ENCODE measurements at places on chromosomes 12 and 14.

- no peak for DNase-seq
Observed at GRCh38 chr12:79973801-79974200, 38.9 kb upstream of the PPP1R12A start.

- DNase-seq: no peak
Observed at GRCh38 chr14:101538878-101539277, 22.4 kb upstream of the DIO3 start.

GRCh38 chr12:49897276-49897675 is 6.4 kb downstream of the FAIM2 start:
- no peak for DNase-seq

GRCh38 chr12:29638528-29638927 is 141.0 kb upstream of the OVCH1 start:
- DNase-seq: no peak

DNA sequence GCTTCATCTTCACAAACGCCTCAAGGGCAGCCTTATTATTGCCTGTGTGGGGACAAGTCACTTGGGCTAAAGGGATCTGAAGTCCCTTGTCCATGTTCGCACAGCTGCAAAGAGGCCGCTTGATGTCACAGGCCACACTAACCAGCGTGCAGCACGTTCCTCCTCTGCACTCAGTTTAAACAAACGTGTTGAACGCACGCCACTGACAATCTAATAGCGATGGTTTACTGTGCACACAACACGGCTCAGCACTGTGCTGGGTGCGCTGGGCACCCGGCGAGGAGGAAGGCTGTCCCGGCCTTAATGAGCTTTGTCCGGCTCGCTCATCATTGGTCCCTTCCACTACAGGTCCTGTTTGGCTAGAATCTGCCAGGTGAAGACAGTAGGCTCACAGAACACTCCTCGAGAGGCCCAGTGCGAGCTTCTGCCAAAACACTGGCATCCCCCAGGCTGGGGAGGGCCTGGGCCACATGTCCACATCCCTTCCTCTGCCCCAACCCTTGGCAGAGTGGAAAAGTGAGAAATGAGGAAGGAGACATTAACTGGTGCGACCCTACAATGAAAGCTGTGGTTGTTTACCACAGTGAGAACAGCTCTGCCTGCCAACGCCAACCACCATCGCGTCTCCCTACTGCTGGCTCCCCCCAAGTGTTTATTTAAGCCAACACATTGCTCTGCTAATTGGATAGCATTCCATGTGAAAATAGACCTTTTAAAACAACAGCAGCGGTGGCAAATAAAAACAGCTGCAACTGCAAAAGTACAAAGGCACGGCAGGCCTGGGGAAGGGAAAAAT is 113.2 kb downstream of the RBM19 start:
- no peak for DNase-seq

DNA sequence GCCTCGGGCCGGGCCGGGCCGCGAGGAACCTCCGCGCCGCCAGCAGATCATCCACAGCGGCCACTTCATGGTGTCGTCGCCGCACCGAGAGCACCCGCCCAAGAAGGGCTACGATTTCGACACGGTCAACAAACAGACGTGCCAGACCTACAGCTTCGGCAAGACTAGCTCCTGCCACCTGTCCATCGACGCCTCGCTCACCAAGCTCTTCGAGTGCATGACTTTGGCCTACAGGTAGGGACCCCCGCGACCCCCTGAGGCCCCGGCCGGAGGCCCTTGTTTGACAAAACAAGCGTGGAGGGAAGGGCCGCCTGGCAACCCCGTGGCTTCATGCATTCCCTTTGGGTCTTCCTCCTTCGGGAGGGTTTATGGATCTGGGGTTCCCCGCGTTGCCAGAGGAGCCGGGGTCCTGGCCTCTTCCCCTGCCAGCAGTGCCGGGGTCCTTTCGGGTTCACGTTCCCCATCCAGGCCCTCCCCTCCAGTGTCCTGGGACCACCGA is 526 bp downstream of the MLXIP start:
- no peak for DNase-seq

GRCh38 chr12:13102461-13103195 is 839 bp downstream of the GSG1 start:
- DNase-seq: no peak

GRCh38 chr14:39593377-39593776 is 161.1 kb upstream of the FBXO33 start:
- no peak for DNase-seq

- no peak for DNase-seq
Observed at GRCh38 chr12:51200806-51201205, 17.1 kb downstream of the POU6F1 start.

DNA sequence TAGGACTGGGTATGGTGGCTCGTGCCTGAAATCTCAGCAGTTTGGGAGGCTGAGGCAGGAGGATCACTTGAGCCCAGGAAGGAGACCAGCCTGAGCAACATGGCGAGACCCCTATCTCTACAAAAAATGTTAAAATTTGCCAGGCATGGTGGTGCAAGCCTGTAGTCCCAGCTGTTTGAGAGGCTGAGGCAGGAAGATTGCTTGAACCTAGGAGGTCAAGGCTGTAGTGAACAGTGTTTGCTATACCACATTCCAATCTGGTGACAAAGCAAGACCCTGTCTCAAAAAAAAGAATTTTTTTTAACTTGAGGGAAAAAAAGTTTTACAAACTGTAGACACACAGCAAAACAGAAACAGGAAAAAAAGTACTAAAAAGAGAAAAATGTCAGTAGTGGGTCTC is 2.3 kb upstream of the MAP3K9 start:
- DNase-seq: no peak

DNA sequence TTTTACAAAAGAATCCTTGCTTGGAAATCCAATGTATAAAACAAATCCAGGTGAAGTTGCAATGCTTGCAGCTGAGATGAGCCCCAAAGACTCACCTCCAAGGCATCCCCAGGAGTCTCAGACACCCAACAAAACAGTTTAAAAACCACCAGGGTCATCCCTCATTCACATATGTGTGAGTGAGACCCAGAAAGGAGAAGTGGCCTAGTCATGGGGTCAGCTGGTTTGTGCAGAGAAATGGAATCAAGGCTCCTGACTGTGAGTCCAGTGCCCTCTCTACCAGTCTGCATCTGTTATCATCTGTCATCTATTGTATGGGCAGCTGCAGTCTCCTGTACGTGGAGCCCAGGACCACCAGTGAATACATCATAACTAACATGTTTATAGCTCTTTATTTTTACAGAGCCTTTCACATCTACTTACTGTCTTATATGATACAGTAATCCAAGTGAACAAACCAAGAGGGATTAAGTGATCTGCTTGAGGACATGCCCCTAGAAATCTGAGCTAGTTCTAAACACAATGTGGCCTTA is 27.1 kb downstream of the PLEKHG7 start:
- DNase-seq: no peak

GRCh38 chr14:88960496-88960895 is 136.0 kb downstream of the TTC8 start:
- DNase-seq: no peak

DNA sequence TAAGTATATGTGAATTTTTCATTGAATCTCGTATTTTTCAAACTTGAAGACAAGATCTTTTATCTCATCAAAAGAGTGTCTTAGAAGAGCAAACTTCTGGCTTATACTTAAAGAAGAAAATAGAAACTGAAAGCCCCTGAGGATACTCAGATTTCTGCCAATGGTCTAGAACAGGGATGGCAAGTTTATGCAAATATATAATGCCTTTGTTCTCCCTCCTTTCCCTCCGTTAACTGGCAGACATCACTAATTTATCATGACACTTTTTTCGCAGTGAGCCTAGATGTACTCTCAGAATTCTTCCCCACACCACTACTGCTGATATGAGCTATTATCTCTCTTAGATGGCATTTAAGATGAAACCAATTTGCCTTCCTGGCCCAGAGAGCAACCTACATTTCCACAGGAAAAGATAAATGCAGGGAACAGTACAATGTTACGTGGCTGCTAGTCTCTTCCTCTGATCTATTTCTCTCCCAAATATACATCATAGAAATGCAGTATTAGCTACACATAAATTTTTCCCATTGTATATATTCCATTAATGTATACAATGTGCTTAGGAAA is 40.0 kb upstream of the DAAM1 start:
- DNase-seq: no peak

DNA sequence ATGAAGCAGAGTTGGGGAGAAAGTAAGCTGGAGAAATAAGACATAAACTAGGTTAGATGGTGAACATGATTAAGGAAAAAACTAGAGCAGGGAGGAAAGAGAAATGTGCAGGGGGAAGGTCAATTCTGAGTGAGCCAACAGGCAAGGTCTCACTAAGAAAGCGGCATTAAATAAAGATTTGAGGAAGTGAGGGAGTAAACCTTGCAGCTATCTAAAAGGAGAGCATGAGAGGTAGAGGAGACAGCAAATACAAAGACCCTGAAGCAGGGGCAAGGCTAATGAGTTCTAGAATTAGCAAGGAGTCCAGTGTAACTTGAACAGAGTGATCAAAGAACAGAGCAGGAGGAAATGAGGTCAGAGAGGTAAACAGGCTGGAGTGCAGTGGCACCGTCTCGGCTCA is 4.4 kb upstream of the SOCS2 start:
- no peak for DNase-seq

GRCh38 chr12:42855362-42855950 is 265.9 kb upstream of the PRICKLE1 start:
- no peak for DNase-seq

DNA sequence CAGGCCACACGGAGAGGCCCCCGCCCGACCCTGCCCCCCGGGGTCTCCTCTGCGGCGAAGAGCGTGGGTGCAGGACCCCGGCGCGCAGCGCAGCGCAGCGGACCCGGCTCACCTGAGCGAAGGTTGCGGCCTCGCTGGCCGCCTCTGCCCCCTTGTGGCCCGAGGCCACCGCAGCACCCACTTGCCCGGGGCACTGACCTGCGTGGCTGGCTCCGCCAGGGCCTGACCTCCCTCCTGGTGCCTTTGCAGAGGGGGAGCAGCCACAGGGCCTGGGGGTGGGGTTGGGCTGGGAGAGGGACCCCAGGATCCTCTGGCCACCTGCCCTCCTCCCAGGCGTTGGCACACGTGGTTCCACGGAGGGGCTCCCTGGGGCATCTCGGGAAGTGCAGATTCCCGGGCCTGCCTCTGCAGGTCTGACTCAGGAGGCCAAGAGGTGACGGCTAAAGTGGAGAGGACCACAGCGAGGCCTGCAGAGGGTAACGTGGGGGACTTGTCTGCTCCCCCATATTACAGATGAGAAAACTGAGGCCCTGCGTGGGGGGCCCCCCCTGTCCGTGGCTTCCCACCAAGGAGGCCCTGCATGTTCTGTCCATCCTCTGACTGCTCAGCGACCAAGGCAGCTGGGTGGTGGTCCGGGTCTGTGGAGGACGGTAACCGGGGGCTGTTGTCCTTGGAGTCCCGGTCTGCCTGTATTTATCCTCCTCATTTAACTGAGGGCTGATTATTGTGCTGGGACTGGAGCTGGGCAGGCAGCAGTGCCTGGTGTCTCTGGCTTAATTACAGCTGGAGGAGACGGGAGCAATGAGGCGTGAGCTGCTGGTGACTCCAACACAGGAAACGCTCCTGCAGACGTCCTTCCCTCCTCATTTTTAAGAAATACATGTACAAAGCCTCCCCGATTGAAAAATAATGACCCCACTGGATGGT is 67.9 kb upstream of the BEGAIN start:
- peak; percentile 67 for DNase-seq

DNA sequence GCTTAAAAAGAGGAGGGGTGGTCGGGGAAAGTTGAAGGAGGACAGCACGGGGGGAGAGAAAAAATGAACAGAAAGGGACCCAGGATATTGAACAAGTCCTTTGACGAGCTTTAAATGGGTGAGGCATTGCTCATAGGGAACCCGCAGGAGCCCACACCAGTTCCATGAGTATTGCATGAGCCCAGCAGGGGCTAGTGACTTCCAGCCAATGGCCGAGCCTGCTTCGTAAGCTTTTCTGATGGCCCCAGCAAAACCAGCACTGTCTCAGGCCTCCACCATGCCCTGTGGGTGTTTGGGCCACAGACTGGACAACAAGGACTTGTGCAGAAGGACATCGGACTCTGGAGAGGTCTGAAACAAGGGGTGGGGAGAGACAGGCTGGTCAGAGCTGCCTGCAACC is 109.5 kb downstream of the ZFP36L1 start:
- DNase-seq: no peak

- no peak for DNase-seq
Observed at GRCh38 chr14:85947461-85948139, 417.7 kb downstream of the FLRT2 start.

DNA sequence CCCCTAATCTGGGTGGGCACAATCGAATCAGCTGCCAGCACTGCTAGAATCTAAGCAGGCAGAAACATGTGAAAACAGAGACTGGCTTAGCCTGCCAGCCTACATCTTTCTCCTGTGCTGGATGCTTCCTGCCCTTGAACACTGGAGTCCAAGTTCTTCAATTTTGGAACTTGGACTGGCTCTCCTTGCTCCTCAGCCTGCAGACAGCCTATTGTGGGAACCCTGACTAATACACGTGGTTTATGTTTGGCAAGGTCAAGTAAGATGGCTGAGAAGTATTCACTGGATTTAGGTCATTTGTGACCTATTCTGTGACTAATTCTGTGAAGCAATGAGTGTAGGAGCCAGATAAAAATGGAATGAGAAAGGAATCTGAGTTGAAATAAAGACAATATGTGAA is 11.0 kb downstream of the GPR135 start:
- no peak for DNase-seq

GRCh38 chr12:130916241-130916911 is 37.3 kb upstream of the ADGRD1 start:
- peak; percentile 71 for DNase-seq

DNA sequence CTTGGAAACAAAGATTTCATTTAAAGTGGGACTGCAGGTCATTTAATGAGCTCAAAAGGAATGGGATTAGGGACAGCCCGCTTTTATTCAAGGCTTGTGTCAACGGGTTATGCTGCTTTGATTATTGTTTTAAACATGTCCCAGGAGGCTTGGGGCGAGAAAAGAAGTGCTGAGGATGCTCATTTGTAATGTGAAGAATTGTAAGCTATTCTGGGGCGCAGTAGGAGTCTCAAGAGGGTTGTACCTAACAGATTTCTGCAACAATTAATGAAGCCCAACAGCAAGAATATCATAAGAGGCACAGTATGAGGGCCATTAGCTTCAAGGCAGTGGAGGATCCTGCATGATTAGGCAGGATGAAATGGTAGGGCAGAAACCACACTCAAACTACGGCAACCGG is 122.5 kb downstream of the KTN1 start:
- no peak for DNase-seq

DNA sequence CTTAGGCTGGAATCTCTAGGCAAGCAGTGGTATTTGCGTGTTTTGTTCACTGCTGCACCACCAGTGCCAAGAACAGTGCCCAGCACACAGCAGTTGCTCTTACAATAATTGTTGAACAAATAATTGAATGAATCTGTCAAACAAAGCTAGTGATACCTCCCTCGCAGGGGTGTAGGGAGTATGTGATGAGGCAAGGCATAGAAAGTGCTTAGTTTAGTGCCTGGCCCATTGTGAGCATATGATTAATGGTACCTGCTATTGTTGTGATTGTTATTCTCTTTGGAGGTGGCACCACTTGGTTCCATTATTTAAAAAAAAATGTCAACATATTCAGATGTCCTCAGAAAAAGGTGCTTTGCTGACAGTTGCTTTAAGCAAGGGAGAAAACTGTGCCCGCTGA is 210.1 kb upstream of the TBX3 start:
- no peak for DNase-seq

- DNase-seq: no peak
Observed at GRCh38 chr14:93936245-93936644, 9.1 kb downstream of the FAM181A start.
